EL (cell line): ENCODE measurements at places on chromosomes 1 and 21.
A peak's percentile ranks its signal among the peaks of the same experiment; 100 is the strongest.

DNA sequence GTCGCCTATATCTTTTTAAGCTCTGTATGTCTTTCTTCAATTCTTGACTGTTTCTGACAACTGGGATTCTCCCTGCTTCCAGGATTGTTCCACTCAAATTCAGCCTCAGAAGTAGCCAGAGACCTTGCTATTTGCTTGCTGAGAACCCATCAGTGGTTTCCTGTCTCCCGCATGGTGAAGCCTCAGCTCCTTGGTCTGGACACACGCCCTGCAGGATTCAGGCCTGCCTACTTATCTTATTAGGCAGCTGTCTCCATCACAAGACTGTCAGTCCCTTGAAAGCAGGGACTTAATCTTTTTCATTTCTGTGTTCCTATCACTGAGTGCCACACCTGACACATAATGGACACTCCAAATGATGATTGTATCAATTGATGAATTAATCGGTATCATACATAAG, 175.3 kb downstream of the PLPP3 start:
- DNase-seq: no peak

DNA sequence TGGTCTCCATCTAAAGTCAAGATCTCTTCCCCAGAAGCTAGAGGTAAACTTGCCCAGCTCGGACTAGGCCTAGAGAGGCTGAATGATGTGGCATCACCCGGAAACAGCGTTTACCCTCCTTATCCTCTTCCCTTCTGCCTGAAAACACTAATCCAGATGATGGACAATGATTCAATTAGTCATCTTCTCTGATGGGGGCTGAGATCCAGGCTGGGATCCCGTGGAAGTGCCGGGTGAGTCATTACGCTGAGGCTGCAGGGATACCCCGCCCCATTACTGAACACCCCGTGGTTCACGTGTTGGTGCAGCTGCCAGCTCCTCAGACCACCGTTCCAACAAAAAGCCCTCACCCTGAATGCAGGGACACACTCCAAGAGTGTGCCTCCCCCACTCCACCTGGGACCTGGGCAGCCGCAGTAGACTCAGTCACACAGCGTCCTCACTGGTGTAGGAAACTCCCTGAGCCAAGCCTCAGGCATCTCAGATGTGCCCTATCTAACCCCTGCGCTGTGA, 2.0 kb downstream of the S100A6 start:
- DNase-seq: peak; percentile 96

- no peak for DNase-seq
Observed at GRCh38 chr1:199550199-199551065, 477.1 kb upstream of the NR5A2 start.

GRCh38 chr21:42150474-42151085, 68.4 kb upstream of the ABCG1 start:
- DNase-seq: no peak

DNA sequence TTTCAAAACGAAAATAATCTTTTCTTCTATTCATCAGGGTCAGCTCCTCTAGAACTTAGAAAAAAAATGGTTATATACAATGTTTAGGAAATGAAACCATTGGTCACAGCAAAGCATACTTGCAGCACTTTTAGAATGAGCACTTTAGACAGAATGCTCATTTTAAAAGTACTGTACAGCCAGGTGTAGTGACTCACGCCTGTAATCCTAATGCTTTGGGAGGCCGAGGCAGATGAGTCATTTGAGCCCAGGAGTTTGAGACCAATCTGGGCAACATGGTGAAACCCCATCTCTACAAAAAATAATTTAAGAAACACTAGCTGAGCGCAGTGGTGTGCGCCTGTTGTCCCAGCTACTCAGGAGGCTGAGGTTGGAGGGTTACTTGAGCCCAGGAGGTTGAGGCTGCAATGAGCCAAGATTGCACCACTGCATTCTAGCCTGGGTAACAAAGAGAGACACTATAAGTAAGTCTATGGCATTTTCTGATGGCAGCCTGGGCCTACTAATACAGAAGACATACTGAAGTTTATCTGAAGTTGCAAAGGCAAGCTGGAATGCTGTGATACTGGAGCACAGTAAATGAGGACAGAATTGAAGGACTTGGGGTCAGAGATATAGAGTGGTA, 48.9 kb upstream of the ZNF326 start:
- peak; percentile 67 for DNase-seq

DNA sequence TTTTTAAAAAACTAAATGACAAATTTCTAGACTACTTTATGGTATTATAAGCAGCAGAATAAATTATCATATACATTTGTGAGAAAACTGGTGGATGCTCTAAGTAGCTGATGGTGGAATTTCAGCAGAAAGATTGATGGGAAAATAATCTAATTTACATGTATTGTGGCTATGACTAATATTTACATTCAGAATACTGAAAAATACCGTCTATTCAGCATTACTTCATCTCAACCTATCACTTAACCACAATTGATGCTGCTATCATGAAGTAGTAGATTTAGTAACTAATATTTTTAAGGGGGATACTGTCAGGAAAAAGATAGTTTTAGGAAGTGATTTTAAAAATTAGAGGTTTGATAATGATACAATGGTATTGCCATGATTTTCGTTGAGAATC, 137.9 kb downstream of the IFI44 start:
- DNase-seq: no peak

GRCh38 chr1:207069061-207069460, 16.0 kb downstream of the PFKFB2 start:
- DNase-seq: no peak
